ENCODE measurements at places on chromosomes 1 and 21. TPM values are rescaled to one million over a fixed set of nuclear protein-coding genes. Genes with fewer than 3 reads are reported as not detected.

F13B gene
- not detected for total RNA-seq

UBAP2L gene
- total RNA-seq, result 64.7 TPM

TNFRSF14 gene
- 61.9 TPM for total RNA-seq

OR6K3 gene
- not detected for total RNA-seq

S100A9 gene
- not detected for total RNA-seq

SPRR2E gene
- not detected for total RNA-seq

CAMK1G gene
- 2.2 TPM for total RNA-seq

CELA2B gene
- total RNA-seq, result not detected

SLC16A4 gene
- 44.7 TPM for total RNA-seq

SLC25A34 gene
- total RNA-seq, result 0.58 TPM

SYNC gene
- total RNA-seq, result 136 TPM

TMIGD3 gene
- not detected for total RNA-seq

HLX gene
- total RNA-seq, result 2.6 TPM

RUNX3 gene
- total RNA-seq, result not detected

LAD1 gene
- not detected for total RNA-seq

IPO9 gene
- total RNA-seq, result 24.6 TPM

C21orf58 gene
- 8.9 TPM for total RNA-seq

CD34 gene
- total RNA-seq, result 0.17 TPM

TEX38 gene
- 0.29 TPM for total RNA-seq

OR2L8 gene
- not detected for total RNA-seq

SHCBP1L gene
- total RNA-seq, result not detected

GRIK3 gene
- not detected for total RNA-seq

ADAMTS1 gene
- total RNA-seq, result 171 TPM

SPRR2D gene
- total RNA-seq, result not detected

ADAM30 gene
- total RNA-seq, result not detected

MRAP gene
- total RNA-seq, result not detected

IGSF9 gene
- total RNA-seq, result not detected

ZC3H11A gene
- 83.5 TPM for total RNA-seq

RHEX gene
- total RNA-seq, result not detected

SMCP gene
- not detected for total RNA-seq

FCER1G gene
- total RNA-seq, result not detected

THEMIS2 gene
- total RNA-seq, result 5.2 TPM

UBL4B gene
- total RNA-seq, result not detected

Data from smooth muscle cell of trachea (primary cell).